T-helper 22 cell (primary cell): ENCODE measurements at places on chromosomes 6 and 20.

DNA sequence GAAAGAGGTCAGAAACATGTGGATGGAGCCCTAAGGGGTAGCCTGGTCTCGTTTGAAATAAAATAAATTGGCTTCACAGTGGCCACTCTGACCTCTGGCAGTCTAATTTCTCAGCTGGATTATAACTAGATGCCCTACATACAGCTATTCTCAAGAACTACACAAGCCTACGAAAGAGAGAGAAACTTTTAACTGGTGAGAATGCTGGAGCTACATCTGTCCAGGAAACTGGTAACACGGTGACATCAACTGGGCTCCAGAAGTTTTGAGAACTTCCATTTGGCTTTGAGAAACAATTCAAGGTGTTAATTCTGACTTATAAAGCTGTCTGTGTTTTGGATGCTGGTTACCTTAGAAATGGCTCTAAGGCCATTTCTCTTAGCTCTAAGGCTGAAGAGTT is 187.3 kb upstream of the TENT5A start:
- no peak for DNase-seq

GRCh38 chr20:36153736-36154699 is 522 bp upstream of the EPB41L1 start:
- no peak for DNase-seq

- DNase-seq: no peak
Observed at GRCh38 chr6:1027109-1027794, 284.6 kb upstream of the FOXQ1 start.

- DNase-seq: peak; percentile 45
Observed at GRCh38 chr6:28988536-28989311, 16.4 kb downstream of the ZNF311 start.

- no peak for DNase-seq
Observed at GRCh38 chr6:37840940-37841300, 21.4 kb downstream of the ZFAND3 start.

DNA sequence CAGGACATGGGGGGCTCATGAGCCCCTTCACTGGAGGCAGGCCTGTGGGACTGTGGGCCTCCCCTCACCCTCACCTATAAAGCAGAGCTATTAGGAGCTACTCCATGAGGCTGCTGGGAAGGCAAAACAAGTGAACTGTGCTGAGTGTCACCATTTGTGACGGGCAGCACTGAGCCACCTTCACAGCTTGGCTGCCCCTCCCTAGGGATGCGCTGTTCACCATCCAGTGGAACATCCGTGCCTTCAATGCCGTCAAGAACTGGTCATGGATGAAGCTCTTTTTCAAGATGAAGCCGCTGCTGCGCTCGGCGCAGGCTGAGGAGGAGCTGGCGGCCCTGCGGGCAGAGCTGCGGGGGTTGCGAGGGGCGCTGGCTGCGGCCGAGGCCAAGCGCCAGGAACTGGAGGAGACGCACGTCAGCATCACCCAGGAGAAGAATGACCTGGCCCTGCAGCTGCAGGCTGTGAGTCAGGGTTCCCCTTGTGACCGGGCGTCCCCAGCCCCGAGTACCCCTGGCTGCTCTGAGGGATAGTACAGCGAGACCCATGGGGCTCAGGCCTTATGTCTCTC is 38.4 kb downstream of the MYH7B start:
- DNase-seq: no peak

GRCh38 chr6:33384581-33385020 is 7.0 kb upstream of the KIFC1 start:
- DNase-seq: no peak

DNA sequence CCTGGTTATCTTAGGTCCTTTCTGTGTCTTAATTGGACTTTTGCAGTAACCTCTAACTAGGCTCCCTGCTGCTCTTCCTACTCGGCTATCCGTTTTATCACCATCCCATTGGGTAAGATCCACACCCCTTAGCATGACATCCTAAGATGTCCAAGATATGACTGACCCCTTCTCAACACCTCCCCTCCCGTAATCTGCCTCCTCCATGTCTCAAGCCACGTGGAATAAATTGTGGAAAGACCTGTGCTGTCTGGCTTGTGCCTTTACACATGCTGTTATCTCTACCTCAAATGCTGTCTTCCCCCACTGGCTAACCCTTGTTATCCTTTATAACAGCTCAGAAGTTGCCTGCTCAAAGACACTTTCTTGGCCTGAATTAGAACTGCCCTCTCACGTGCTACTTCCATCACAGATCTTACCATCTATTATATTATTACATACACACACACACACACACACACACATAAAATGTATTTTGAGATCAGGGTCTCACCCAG is 26.5 kb downstream of the EIF2S2 start:
- no peak for DNase-seq

DNA sequence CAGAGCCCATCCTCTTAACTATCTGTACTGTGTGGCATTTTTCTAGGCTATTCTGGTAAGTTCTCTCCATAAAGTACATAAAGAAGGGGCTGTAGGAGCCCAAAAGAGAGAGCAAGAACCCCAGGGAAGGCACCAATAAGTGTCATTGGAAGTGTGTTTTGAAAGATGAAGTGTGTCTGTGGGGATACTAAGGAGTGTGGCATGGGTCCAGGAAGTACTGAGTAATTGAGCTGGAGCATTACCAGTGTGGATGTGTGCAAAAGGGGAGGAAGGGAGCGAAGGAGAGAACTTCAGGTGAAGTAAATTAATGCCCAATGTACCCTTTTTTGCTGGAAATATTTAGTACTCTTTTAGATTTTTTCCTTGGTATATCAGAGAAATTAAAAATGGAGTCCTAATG is 63.9 kb downstream of the KCNS1 start:
- DNase-seq: no peak

DNA sequence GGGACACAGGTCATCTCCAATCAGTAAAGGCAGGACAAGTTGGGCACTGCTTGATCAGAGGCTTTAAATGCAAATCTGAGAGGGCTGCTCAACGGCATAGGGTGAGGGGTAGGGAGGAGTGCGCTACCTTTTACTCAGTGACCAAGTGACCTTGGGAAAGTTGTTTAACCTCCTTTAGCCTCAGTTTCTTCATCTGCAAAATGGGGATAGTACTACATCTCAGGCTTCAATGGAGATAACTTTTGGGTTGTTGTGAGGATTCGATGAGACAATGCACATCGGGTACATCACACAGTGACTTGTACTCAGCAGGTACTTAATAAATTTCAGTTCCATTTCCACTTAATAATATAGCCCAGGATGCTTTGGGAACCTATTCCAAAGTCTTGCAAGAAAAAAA is 22.6 kb downstream of the MDGA1 start:
- DNase-seq: no peak

DNA sequence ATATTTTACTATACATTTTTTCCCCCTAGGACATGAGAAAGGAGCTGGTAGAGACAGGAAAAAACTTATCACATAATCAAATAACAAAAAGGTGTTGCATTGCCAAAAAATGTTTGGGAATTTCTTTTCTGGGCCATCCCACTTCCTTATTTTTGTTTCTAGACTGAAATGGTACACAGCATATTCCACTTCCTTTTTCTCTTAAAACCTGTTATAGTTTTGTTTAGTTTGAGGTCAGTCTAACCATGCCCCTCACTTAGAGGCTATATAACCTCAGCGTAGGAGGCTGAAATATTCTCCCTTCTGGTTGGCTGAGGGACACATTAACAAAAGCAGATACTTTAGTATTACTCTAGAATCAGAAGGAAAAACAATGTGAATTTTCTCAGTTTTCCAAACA is 323.9 kb downstream of the GJA1 start:
- DNase-seq: no peak

DNA sequence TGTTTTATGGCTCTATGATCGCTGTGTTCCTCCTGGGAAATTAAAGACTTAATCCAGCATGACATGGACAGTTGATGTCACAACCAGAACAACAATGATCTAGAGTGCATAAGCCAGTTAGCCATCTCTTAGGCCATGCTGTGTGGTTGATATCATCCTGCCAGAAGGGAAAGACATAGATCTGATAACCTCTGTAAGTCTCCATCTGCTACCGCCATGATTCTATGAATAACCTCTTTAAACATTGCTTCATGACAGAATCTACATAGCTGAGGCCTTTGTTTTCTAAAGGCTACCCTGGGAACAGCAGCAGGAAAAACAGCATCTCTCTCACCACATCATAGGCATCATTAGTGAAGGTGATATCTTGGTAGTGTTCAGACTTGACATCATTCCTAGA is 117.6 kb upstream of the PHACTR1 start:
- no peak for DNase-seq

GRCh38 chr6:95143408-95144180 is 433.7 kb upstream of the MANEA start:
- no peak for DNase-seq

- DNase-seq: no peak
Observed at GRCh38 chr20:58167759-58168158, 60.7 kb downstream of the ANKRD60 start.

DNA sequence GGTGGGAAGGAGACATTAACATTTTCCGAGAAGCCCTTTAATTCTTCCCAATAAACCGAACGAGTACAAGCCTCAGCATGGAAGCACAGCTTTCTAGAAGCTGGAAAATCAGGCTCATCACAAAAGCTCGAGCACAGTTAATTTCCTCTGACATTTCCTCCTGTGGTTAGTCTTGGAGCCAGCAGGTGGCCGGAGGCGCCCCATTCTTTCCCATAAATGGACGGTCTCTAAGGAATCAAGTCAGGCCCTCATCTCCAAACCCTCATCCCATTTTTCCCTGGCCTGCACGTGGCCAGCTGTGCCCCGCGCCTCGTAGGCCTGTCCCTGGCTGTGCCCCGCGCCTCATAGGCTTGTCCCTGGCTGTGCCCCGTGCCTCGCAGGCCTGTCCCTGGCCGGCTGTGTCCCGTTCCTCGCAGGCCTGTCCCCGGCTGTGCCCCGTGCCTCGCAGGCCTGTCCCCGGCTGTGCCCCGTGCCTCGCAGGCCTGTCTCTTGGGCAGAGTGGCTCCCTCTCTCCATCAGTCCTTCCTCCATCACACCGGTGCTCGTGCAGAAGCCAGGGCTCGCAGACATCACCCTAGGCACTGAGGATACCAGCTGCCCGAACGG is 19.7 kb upstream of the NTSR1 start:
- no peak for DNase-seq

GRCh38 chr6:103699769-103700168 is 1160.0 kb downstream of the HACE1 start:
- DNase-seq: no peak

DNA sequence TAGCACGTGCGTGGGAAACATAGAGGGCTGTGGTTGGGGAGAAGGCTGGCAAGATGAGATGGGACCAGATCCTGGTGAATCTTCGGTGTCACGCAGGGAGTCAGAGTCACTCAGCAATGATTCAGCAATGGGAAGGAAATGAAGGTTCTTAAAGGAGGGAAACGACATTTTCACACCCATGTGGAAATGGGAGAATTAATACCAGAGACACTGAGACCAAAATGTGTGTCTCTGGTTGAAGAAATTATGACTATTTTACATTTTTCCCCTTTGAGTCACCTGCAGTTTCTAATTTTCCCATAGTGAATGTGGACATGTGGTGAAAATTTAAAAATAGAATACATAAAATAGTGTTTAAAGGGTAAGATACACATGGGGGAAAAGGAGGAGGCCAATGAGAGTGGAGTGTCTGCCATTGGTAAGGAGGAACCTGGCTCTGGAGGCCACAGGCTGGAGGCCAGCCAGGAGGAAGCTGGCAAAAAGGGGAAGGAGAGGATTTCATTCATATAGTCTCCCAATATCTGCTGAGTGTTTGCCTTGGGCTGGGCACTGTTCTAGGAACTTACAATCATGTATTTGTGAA is 17.5 kb downstream of the NRN1 start:
- no peak for DNase-seq

DNA sequence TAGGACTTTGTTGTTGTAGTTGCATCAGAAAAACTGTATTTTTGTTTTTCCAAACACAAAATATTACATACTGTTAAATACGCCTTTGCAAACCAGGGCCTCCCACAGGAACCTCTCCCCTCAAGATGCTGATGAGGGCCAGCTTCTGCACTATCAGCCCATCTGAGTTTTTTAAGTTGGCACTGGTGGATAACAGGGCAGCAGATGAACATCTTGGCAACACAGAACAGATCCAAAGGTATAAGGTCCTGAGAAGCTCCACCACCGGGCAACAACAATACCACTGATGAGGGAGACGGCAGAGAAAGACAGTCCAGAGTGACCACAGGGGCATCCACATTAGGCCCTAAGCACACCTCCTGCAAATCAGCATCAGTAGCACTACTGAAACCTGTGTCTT is 177.7 kb downstream of the DLL1 start:
- DNase-seq: no peak

GRCh38 chr20:17797161-17797560 is 97.4 kb downstream of the BANF2 start:
- DNase-seq: no peak

DNA sequence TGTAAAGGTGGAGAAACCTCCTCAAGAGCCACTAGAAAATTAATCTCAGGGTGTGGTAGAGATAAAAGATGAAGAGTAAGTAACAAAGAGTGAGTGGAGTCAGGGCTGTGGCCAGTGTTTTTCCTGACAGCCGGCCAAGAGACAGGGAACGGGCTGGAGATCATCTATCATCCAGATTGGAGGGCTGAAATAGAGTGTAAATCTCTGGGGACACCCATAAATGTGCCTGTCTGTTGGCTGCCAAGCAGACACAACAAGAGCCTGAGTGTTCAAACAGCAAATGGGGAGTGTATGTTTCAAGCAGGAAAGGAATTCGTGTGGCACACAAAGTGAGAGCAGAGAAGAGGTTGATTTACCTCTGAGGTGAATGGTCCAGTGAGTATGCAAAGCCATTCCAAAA is 326.4 kb upstream of the KHDRBS2 start:
- DNase-seq: no peak

GRCh38 chr6:25934156-25934555 is 3.7 kb upstream of the SLC17A2 start:
- DNase-seq: no peak

DNA sequence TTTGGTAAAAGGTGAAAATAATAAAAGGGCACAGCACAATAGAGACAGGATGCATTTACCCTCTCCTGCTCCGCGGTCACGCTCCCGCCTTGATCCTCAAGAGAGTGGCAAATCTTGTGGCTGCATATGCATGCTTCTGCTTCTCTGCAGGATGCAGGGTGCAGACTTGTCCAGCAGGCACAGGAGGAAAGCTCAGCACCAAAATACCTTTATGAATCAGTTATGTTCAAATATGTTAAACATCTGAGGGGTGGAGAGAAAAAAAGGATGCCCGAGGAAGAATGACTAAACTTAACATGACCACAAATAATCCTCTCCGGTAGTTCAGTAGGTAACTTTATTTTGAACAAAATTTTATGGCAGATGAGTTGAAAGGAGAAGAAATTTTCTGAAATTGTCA is 366.1 kb upstream of the SOX4 start:
- no peak for DNase-seq

- DNase-seq: no peak
Observed at GRCh38 chr6:32046450-32047083, 8.4 kb downstream of the CYP21A2 start.

DNA sequence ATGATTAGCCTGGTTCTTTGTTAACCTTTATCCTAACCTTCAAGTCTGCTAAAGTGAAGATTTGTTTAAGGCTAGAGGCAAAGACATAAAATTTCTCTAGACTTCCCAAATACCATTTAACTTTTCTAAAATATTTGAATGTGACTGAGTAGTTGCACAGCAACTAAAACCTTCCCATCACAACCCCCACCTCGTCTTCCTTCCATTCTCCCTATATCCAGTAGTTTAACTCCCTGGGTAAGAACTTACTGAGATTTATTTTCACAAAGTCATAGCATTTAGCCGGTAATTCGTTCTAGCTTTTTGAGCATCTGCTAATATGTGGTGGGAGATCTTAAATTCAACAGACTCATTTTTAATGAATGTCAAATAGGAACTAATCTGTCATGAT is 87.9 kb upstream of the AKIRIN2 start:
- no peak for DNase-seq

- DNase-seq: no peak
Observed at GRCh38 chr6:46628498-46628897, 24.1 kb downstream of the CYP39A1 start.
